Stimulated activated CD8-positive, alpha-beta memory T cell treated with anti-CD3 and anti-CD28 coated beads, Interleukin-7, amount 100 ng/mL, for 24 hours (primary cell): ENCODE measurements at places on chromosomes 1 and 21.

- DNase-seq = no peak
Measured at GRCh38 chr1:54394104-54394503, 12.1 kb downstream of the SSBP3 start.

DNA sequence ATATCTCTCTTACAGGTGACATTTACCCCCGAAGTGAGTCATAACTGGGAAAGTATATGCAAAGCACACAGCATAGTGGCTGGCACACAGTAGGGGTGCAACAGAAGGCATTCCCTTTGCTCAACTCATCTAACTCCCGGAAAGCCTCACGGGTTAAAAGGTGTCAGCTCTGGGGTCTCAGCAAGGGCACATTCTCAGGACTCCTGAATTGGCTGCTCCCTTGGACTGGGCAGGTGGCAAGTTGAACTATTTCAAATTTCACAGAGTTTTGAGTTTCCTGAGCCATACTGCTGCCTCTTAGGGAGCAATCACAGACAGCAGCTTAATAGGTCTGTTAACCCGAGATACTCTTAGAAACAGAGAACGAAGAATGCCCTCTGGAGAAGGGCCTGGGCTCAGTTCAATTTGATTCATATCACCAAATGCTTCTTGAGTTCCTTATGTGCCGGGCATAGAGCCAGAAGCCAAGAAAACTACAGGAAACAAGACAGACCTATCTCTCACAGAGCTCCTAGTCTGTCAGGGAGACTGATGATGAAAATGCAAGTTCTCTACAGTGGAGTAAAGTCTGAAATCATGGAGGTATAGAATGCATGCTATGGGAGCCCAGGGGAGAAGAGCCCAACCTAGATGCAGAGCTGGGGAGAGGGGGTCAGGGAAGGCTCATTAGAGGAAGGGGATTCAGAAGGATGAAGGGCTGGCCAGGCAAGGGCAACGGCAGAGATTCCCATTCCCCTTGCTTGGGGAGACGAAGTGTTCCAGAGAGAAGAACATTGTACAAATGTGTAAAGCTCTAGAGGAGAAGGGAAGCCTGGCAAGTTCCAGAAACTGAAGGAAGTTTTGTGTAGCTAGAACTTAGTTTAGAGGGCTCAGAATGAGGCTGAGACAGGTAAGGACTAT, 143.9 kb upstream of the HMGB4 start:
- DNase-seq = no peak

GRCh38 chr1:187384504-187384903, 555.8 kb downstream of the PLA2G4A start:
- DNase-seq = no peak

DNA sequence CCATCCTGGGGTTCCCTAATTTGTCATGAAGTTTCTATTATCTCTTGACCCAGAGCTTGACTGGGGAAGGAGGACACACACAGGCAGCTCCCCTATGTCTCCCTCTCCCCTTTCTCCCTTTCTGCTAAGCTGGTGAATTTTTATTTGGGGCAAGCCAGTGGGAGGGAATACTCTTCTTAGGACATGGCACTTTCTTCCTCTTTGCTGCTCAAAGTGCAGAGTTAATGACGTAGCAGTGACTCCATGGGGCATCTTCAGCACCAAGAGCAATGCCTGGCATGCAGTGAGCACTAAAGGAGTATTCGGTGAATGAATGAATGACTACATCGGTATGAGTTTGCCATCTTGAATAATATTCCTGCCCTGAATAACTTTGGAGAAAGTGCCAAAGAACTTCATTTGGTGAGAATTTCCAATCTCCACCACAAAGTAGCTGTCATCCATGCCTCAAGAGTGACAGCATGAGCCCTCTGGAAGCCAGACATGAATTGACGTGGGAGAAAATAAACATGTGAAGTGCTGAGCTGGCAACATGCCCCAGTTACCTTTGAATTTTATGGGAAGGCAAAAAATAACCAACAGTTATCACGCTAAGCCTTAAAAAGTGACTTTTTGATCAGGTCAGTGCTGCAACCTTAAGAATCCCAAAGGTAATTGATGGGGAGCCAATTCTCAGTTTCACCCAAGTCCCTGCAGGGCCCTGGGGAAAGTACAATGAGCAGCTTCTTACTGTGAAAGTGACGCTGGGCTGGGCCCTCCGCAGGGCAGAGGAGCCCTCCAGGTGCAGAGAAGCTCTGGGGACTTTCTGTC, 22.1 kb upstream of the ATF3 start:
- no peak for DNase-seq

- DNase-seq = no peak
Measured at GRCh38 chr1:16921391-16922185, at the start of gene CROCC. Gene CROCC, plus strand, starts transcription at chr1:16921931. Its CDS starts 88 bp downstream, at chr1:16922019.

DNA sequence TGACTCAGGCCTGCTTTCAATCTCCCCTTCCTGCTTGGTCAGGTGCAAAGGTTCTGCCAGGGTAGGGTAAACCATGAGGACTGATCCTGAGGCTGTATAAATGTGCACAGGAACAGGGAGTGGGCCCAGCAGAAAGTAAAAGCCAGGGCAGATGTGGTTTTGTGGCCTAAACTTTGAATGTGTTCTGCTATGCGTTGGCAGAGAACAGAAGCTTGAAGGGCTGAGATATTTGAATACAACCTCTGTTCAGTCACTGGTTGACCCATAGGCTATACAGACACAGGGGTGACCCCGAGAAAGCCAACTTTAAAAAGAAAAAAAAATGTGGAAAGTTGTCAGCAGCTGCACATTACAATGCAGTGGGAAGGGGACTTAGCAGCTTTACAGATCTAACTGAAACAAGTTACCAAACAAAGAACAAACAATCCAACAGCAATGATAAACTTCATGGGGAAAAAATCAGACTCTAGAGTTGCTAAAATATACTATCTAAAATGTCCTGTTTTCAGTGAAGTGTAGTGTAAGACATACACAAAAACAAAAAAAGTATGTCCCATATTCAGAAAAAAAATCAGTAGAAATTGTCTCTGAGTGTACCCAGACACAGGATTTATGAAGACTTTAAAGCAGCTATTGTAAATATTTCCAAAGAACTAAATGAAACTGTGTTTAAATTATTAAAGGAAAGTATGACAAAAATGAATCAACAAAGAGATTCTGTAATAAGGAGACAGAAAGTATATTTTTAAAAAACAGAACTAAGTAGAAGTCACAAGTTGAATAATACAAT, 216.1 kb downstream of the RPS6KC1 start:
- no peak for DNase-seq

GRCh38 chr1:236395947-236396664, 2.0 kb downstream of the EDARADD start:
- DNase-seq = no peak

DNA sequence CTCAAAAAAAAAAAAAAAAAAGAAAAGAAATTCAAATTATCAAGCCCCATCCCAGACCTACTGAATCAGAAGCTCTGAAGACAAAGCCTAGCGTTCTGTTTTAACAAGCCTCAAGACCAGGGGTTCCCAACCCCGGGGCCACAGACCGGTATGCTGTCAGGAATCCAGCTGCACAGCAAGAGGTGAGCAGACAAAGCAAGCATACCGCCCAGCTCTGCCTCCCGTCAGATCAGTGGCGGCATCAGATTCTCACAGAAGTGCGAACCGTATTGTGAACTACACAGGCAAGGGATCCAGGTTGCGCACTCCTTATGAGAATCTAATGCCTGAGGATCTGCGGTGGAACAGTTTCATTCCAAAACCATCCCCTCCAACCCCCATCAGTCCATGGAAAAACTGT, 57.8 kb upstream of the RASAL2 start:
- no peak for DNase-seq

- DNase-seq = no peak
Measured at GRCh38 chr1:62263006-62263813, 56.0 kb downstream of the KANK4 start.

DNA sequence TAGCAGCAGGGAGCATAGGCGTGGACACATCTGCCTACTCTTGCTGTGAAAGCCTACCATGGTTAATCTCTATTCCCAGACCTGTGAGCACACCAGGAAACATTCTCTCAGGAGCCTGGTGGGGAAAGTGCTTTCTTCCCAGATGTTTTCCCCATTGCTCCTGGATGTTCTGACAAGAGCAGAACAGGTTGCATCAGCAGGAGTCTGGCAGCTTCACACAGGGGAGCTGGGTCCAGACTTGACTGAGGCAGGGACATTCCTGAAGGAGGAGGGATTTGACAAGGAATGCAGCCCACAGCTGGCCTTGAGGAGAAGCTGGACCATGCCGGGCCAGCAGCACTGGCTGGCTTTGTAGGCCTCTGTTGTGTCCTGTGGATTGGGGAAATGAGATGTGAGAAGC, 21.0 kb upstream of the ARTN start:
- DNase-seq = no peak

GRCh38 chr21:33386222-33386784, 16.9 kb upstream of the IFNGR2 start:
- DNase-seq = no peak

GRCh38 chr21:44886113-44887075, 12.9 kb upstream of the PTTG1IP start:
- no peak for DNase-seq

- no peak for DNase-seq
Measured at GRCh38 chr1:205604059-205604458, 27.8 kb downstream of the ELK4 start.

GRCh38 chr21:17796503-17796902, 22.7 kb downstream of the C21orf91 start:
- DNase-seq = no peak

DNA sequence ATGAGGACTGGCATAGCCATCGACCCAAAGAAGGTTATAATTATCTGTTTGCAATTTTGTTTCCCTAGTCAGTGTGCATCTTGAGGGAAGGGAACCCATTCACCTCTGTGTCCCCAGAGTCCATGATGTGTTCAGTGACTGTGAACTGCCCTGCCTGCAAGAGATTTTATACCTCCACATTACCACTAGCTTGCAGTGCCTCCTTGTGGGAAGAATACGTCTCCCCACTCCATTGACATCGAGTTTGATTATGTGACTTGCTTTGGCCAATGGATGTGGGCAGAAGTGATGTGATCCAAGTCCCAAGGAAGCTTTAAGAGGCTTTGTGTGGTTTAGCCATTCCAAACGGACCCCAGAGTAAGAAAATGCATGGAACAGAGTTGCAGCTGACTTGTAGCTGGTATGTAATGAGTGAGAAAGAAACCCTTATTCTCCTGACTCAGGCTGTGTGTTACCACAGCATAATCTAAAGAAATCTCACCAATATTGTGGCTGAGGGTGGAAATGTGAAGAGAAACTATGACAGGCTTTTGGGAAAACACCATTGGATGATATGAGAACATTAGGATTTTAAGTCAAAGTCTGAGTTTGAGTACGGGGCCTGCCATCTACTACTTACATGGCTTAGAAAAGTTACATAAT, 47.8 kb upstream of the NRDC start:
- no peak for DNase-seq

- no peak for DNase-seq
Measured at GRCh38 chr1:90730243-90731022, 13.3 kb upstream of the BARHL2 start.

- no peak for DNase-seq
Measured at GRCh38 chr1:223031733-223032601, 111.1 kb downstream of the TLR5 start.

GRCh38 chr1:203114202-203114601, 13.3 kb upstream of the ADORA1 start:
- no peak for DNase-seq

DNA sequence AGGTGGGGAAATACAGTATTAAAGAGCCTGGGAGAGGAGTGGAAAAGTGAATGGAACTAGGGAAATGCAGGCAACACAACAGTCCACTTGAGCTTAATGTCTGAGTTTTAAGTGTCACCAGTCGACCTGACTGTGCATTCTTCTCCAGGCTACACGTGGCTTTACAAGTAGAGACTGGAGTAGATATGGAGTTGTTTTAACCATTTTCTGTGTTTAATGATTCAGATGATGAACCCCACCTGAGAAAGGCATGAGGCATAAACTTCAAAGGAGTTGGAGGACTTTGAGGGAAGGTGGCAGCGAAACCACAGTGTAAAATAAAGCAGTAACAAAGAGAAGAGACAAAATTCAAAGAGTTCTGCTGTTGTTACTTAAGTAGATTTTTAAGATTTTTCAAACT, 12.6 kb downstream of the FUBP1 start:
- no peak for DNase-seq

DNA sequence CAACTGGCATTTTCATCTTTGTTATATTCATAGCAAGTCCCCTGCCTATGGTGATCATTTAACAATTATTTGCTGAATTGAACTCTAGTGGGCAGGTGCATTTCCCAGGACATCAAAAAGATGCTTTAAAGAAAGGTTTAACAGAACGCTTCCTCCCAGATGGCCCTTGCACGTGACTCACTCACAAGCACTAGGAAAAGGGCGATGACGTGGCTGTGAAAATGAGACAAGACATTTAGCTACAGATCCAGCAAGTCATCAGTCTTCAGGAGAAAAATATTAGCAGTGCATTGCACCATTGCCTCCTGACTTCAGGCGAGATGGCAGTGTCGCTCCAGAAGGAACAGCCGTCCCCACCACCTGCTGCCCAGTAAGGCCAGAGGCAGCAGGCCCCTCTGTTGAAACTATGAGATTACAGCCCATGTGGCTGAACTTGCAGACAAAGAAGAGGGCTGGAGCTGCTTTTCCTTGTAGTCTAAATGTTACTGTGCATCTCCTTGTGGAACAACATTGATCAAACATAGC, 37.2 kb downstream of the DSCAM start:
- no peak for DNase-seq

- DNase-seq = no peak
Measured at GRCh38 chr1:16218014-16218673, 5.7 kb upstream of the ARHGEF19 start.

GRCh38 chr1:161374373-161374772, 6.7 kb upstream of the CFAP126 start:
- DNase-seq = no peak

DNA sequence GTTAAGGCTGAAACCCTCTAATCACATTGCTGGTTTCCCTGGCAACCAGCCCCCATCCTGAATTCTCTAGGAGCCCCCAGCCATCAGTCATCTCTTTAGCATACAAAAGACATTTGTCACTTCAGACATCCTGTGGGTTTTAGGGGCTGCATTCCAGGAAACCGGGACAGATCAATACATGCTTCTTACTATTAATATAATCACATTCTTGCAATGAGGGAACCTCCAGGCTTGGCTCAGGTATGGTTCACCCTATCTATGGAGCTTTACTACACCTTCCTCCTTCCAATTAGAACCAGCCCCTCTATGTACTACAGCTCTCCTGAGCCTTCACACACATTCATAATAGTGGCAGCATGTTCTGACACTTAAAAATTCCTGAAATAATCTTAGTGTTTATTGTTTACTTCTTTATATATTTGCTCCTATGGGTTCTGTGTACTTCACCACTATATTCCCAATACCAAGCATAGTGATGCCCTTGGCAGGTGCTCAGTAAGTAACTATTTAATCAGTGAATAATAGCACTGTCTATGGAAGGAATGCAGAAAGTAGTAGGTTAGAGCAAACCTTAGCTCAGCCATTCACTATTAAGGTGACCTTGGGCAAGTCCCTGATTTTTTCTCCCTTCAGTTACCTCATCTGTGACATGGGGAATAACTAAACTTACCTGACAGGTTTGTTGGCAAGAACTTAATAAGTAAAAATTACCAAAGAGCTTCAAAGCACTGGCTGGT, 59.6 kb downstream of the ZNF678 start:
- DNase-seq = no peak
